ENCODE measurements at places on chromosomes 16 and 17.

- no peak for DNase-seq
These were observed 100.6 kb downstream of the WWOX start for GRCh38 chr16:78200023-78200389.

DNA sequence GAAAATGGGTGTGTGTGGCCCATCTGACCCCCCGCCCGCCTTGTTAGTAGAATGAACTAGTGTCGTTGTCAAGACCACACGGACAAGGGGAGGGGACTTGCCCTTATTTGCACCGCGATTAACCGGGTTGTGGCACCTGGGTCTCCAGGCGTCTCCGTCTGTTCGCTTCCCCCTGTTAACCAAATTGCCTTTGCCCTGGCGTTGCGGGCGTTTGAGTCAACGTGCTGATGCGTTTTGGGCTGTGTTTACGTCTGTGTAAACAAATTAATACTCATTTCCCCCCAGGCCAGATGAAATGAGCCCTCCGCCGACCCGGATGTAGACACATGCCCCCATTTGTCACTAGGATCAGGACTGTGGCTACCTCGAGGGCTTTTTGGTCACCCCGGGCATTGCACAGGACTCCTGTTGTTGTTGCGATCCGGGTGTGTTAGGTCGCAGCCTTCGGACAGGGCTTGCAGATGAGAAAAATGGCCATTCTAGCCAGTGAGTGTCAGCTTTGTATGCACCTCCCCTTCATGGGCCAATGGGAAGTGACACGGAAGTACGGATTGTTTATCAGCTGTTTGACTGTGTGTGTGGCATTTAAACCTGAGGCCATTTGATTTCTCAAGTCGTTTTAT lies 906 bp downstream of the RBL2 start:
- peak; percentile 88 for DNase-seq

DNA sequence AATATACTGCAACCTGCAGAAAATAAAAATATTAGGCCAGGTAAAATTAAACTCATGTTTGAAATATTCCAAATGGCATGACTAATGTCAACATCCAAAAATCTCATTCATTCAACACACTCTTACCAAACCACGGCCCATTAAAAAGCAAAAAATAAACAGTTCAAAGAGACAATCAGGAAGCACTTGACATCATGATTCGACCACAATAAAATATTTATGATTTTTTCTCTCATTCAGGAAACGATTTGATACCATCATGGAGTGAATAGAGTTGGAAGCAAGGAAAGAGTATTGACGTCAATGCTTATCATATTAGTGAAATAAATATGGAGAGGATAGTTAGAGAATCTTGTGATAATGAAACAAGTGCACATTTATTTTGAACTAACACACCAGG lies 354.1 kb downstream of the KCNJ2 start:
- DNase-seq: no peak

DNA sequence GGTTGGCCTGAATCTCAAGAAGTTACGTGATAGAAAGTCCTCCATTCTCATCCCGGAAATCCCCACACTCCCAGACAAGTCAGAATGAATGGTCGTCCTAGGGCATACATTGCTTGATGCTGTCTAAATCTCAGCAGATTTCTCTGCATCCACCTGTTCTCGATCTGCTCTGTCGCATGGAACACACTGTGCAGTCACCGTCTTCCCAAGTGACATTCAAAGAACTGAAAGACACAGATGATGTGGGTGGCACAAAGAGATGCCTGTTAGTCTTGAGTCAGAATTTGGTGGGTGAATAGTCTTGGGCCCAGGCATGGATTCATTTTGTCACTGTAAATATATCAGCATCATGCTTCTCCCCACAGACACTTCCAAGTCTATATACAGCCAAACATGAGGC lies 518 bp upstream of the KRTAP9-3 start:
- DNase-seq: no peak

DNA sequence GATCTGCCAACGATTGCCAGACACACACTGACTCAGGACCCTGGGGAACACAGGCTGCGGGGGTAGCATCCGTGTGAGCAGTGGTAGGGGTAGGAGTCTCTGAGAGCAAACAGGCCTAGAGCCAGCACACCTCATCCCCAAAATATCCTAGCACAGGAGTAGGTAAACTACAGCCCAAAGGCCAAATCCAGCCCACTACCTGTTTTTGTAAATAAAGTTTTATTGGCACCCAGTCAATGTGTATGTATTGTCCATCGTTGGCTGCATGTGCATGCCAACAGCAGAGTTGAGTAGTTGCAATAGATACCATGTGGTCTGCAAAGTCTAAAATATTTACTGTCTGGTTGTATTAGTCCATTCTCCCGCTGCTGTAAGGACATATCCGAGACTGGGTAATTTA lies 55.5 kb upstream of the GPRC5B start:
- no peak for DNase-seq

DNA sequence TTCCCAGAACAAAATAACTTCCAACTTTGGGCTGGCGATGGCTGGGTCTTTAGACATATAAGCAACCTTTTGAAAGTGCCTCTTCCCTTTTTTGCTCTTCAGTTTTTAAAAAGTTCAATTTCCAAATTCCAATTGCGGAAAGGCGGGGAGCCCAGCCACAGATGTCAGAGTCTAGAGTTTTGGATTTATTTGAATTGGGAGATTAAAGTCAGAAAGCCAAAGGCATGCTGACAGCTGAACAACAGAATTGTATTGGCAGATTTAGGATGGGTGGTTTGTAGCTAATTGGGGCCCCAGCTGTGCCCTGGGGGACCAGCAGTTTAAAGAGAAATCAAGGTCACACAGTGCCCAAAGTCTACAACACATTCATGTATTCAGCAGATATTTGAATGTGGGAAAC lies 10.5 kb downstream of the YPEL2 start:
- no peak for DNase-seq

DNA sequence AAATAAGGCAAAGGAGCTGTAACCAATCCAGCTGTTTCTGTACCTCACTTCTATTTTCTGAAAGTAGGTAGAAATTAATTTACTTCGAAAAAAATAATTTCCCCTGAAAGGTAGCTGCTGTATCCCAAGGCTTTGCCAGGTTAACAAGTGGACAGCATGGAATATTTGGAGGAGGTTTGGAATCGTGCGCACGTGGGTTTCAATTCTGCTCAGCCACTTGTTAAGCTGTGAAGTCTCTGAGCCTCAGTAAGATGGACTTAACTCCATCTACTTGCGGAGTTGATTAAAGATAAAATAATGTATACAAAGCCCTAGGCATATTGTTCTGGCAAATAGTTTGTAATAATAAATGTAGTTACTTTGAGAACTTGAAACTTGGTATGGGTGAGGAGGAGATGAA lies 57.4 kb upstream of the LGALS9 start:
- no peak for DNase-seq

DNA sequence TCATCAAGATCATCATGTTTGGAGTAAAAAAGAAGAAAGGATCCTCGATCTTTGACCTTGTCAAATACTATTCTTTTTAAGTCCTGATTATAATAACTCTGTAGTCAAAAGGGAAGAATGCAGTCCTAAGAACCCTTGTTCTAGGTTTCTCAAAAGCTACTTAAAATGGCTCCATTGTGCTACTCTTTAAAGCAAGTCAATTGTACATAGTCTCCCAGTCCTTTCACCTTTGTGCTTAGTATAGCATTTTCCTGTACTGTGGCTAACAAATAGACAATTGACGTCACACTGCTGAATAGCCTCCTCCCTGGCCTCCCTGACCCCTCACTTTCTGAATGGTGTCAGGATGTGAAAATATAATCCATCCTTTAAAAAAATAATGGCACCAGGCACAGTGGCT lies 172.9 kb downstream of the AATF start:
- no peak for DNase-seq

Data from GM20000 (cell line).